Left hindlimb (tissue), 1 donor: ENCODE measurements at places on chromosomes 6 and 20.

- peak; percentile 89 for DNase-seq
Observed at GRCh38 chr20:57261457-57262251, 4.8 kb downstream of the BMP7 start.

- DNase-seq = no peak
Observed at GRCh38 chr20:64203037-64203777, 39.0 kb downstream of the MYT1 start.

DNA sequence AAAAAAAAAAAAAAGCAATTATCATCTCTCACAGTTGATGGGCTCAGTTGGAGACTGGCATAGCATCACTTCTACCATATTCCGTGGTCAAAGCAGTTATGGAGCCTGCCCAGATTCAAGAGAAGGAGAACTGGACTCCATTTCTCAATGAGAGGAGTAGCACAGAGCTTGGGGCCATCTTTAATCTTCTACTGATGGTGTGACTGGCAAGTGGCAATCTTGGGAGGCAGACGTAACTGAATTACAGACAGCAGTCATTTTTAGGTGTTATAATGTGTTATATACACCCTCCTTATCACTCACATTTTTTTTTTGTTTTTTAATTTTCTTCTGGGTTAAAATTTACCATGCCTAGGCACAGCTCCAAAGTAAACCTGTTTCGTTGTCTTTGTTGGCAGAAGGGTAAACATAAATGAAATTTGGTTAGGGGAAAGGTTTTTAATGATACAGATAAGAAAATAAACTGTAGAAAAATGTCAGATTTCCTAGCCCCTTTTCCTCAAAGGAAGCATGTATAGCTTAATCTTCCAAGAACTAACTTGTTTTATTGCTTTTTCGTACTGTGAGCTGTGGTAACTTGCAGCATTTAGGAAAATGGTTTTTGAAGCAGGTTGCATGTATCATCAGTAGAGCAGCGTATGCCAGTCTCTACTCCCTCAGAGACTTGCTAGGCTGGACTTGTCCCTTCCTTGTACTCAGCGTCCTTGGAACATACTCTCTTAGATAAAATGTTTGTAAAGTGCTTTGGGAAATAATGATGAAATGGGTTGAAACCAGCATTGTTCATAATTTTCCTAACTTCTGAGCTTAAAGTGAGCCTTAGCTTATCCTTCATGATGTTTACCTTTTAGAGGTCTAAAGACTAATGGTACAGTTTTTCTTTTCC is 25.7 kb downstream of the ZFAND3 start:
- DNase-seq = no peak

DNA sequence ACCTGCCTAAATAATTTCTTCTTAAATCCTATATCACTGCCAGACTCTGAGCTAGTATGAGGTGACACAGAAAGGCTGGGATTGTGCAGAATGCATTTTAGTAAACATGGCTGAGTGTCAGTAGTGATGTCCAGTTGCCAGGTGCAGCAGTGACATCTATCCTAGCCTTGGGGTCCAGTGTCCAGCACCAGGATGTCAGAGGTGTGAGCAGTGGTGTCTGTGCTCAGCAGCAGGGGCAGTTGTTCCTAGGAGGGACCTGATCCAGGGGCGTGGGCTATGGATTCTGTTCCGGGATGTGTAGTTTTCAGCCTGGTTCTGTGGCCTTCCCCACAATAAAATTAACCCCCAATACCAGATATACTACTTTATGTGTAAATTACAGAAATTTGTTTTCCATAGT is 6.0 kb downstream of the HLA-C start:
- DNase-seq = no peak

GRCh38 chr6:162973980-162974379 is 246.2 kb downstream of the PACRG start:
- DNase-seq = no peak

GRCh38 chr20:35303382-35303734 is 11.1 kb upstream of the FAM83C start:
- no peak for DNase-seq

DNA sequence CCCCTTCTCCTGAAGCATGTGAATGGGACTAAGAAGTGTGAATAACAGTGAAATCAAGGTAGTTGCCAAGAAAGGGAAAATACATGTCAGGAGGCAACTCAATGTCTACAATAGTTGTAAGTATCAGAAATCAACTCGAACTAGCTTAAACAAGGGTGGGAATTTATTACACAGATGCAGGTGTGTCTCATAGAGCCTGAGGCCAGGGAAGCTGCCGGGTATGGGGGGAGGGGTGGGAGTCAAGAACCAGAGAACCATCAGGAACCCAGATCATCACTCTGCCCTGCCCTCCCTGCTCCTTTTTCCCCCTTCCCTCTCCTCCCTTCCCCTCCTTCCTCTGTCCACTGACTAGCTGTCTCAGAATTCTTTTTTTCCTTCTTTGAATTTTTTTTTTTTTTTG is 34.9 kb upstream of the BMP6 start:
- DNase-seq = no peak

DNA sequence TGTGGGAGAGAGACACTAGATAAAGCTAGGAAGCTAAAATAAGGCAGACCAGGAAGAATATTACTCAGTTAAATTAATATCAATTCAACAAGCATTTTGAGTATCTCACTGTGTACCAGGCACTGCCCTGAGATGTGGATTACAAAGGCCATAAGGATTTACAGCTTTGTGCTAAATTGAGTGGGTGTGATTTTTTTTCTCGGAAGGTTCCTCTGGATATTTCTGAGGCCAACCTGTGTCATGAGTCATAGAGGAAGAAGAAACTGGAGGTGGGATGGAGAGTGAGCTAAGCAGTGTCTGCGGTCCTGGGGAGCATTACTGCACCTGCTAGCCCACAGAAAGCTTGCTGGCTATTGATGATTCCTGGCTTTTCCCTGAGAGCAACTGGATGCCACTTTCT is 135.2 kb downstream of the RFPL4B start:
- DNase-seq = no peak

GRCh38 chr20:62480318-62480717 is 4.5 kb upstream of the GATA5 start:
- no peak for DNase-seq

GRCh38 chr20:60233018-60233630 is 274.9 kb downstream of the CDH26 start:
- DNase-seq = no peak

DNA sequence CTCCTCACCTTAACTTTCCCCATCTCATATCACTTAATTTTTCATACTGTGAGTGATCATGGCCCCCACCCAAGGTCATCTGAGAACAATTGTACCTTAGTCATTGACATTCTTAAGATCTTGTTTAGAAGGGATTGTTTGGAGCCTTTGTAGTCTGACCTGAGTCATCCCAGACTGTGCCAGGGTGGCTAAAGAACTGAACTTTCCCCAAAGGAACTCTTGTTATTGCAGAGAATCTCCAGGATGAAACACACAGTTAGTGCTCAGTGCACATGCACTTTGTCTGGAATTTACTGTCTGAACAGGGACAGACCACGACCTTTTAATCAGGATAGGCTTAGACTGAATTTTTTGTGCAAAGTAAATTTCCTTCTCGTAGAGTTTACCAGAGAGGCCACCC is 112.6 kb upstream of the CCN2 start:
- DNase-seq = no peak

- peak; percentile 73 for DNase-seq
Observed at GRCh38 chr6:134176264-134176975, 124.0 kb upstream of the SLC2A12 start.

- DNase-seq = peak; percentile 83
Observed at GRCh38 chr6:149431905-149432775, 32.1 kb downstream of the SUMO4 start.
